ENCODE measurements at places on chromosomes 3 and 15.
A peak's percentile ranks its signal among the peaks of the same experiment; 100 is the strongest.

DNA sequence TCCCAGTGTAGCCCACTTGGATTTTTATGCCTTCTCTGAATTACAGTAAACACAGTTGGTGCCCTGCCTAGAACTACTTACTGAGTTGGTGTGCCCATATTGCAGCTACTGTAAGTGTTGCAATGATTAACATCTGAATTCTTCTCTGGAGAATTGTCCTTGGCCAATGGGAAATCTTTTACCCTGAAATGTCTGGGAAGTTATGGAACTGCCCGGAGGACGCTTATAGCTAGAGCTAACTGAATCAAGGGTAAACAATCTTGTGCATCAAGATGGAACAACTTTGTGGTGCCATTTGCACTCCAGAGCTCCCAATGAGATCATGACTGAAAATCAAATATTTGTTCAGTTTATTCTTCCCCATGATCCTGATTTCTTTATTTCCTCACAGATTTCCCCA lies 246.7 kb upstream of the CBLB start:
- no peak for DNase-seq

DNA sequence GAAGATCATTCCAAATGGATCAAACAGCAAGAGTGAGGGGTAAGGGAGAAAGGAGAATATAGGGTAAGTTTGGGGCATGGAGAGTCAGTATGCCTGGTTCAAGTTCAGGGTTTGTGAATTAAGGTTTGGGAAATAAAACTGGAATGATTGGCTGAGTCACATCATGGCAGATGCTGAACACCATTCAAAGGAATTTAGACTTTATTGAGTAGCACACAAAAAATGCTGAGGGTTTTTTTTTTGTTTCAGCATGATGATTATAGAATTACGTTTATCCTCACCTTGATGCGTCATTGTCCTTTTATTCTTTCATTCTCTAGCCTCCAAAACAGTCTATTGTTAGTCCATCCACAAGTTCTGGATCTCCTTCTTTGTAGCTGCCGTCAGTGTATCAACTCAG lies 220.0 kb upstream of the UMPS start:
- DNase-seq = no peak

- no peak for DNase-seq
Measured at GRCh38 chr15:85879334-85880163, 84.8 kb upstream of the KLHL25 start.

DNA sequence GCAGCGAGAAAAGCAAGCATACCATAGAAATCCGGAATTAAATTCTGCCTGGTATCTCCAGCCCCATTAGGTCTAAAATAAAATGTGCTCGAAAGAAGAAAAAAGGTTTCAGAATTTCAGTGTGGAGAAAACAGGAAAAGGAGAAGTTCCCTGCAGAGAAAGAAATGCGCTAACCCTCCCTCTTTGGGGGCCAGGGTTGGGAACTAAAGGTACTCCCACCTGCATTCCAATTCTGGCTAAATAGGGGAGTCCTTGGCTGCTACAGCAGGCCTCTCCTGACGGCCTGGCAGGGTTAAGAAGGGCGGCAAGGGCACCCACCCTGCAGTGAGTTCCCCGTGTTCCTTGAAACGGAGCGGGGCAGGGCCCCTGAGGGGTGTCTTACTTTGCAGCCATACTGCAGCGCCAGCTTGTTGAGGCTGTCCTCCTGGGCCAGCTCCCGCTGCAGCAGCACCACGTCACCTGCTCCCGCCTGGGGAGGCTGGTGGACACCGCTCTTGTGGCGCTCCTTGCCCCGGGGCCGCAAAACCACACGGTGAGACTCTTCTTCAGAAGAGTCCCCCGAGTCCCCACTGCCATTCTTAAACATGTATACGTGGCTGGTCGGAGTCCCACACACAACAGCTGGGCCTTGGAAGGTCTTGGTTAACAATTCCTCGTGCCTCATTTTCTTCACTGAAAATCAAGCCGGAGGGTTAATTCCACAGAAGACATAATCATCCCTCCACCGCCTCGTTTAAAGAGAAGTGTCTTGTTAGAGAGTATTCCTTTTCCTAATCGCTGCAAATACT lies 1.7 kb downstream of the LYSMD4 start:
- DNase-seq = no peak

- DNase-seq = no peak
Measured at GRCh38 chr3:112605285-112605684, 35.7 kb downstream of the CCDC80 start.

- DNase-seq = no peak
Measured at GRCh38 chr3:193605876-193606275, 12.9 kb downstream of the OPA1 start.

- no peak for DNase-seq
Measured at GRCh38 chr15:71529361-71529760, 281.0 kb upstream of the NR2E3 start.

GRCh38 chr3:77271306-77271705 lies 231.4 kb downstream of the ROBO2 start:
- no peak for DNase-seq

DNA sequence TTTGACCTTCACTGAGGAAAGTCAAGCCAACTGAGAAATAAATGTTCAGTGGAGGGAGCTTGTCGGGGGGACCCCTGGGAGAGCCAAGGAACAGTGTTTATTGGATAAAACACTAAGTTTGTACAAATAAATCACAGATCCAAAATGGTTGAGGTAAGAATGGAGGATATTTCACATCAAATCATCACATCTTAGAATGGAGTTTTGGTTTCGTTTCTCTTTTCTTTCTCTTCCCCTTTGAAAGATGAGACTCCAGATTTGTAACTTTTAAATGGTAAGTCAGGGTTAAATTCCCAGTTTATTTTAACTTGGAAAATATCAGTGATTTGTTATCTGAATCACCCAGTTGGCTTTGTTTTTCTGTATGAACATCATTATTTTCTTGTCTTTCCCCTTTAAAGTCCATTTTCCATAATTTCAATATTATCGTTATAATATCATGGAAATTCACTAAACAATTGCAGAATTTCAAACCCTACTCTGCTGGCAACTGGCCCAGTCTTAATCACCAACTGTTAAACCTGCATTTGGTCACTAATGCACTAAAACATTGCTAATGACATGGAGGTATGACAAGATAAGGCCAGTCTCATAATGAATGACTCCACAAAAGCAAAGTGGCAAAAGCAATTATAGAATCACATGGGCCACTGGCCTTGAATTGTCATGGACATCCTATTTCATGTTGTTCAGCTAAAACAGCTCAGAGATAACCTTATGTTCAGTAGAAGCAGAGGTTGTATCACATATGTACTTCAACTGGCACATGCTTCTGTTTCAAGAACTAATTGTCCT lies 295.1 kb downstream of the SHOX2 start:
- DNase-seq = no peak

DNA sequence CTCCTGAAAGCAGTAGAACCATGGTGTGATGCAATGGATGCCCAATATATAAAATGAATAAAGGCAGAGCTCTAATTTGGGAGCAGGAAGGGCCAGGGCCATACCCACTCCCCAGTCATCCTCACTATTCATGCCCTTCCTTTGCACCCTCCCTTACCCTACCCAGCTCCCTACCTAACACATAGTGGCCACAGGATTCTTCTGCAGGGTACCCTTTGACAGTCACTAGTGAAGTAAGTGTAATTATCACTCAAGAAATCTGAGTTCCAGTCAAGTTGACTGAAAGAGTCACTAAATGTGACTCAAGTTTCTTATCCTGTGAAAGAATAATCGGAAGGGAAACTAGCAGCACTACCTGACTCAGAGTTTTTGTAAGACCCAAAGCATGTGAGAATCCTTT lies 69.2 kb downstream of the RASA2 start:
- no peak for DNase-seq

DNA sequence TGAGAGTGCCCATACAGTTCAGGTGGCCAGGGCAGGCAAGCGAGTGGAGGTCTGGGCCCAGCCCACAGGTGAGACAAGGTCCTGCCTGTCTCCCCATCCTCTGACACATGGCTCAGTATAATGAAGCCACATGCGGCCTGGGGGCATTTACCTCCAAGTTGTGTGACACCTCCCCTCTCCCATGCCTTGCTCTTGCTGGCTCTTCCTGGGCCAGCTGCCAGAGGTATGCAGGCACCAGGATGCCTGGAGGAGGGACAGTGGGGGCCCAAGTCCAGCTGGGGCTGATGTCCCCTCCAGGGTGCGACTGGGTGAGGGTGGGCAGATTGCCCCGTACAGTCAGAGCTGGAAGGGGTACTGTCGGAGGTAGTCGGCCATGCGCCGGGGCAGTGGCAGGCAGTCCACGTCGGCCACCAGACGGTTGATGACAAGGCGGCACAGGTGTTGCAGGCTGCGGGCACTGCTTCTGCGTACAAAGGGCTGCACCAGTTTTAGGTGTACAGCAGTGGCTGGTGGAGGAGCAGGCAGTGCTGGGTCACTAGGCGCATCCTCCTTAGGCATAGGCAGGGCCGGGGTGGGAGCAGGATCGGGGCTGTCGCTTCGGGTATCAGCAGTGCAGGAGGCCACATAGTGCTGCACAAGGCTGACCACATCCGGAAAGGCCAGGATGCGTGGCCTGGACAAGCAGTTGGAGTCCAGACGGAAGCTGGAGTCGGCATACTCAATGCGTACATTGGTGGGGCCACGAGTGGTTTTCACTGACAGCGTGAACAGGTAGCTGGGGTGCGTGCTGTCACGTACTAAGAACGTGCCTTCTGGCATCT lies 4.1 kb downstream of the CISH start:
- no peak for DNase-seq

DNA sequence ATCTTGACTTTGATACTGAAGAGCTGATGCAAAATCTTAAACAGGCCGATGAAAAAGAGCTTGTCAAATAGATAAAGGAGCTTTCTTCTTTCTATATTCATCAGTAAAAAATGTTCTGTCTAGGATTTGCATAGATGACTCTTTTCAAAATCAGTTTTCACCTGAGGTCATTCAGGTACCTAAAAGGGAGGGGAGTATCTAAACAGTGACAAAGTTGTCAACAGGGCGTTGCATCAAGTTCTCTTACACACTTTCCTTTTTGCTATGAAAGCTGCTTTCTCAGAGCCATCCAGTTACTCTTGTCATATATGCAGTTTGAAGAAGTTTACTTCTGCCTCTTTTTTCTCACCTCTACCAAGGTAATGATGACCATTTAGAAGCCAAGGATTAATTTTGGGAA lies 60.0 kb downstream of the AKAP13 start:
- no peak for DNase-seq

DNA sequence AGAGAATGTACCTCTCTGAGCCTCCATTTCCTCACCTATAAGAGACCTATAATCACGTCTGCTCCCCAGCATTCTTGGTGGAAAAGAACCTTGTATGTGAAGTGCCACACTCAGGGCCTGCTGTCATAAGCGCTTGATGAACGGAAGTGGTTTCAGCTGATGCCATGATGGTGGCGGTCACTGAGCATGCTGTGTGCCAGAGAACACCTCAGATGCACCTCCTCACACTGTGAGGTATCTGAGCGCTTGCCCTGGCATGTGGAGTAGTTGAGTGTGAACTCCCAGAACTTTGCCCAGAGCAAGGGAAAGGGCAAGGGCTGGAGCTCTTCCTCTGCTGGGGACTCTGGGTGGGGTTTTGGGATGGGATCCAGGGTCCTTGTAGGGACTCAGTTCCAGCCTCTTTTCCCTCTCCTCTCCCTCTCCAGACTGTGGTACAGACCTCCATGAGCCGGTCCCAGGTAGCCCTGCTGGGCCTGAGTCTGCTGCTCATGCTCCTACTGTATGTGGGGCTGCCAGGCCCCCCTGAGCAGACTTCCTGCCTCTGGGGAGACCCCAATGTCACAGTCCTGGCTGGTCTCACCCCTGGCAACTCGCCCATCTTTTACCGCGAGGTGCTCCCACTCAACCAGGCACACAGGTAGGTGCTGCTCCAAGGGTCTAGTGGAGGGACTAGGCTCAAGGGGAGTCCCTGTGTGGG lies 2.7 kb downstream of the ABHD14A start:
- no peak for DNase-seq

DNA sequence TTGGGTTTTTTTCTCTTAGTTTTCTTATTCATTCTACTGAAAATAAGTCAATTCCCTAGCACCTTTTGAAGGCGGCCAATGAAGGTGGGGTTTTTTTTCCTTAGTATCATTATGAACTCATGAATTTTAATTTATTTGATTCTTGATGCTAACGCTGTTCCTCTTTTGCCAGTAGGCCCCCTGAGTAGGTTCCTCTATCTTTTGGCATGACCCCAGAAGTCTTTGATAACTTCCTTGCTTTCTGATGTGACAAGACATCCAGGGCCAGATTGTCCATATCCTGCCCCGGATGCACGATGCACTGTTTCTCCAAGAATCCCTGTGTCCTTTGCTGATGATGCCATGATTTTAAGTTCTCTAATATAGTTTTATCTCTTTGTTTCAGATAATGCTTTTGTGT lies 20.6 kb downstream of the LRRK1 start:
- DNase-seq = no peak

GRCh38 chr3:150296123-150296735 lies 111.9 kb upstream of the TSC22D2 start:
- DNase-seq = no peak

GRCh38 chr3:72829701-72830100 lies 18.5 kb downstream of the SHQ1 start:
- DNase-seq = no peak

DNA sequence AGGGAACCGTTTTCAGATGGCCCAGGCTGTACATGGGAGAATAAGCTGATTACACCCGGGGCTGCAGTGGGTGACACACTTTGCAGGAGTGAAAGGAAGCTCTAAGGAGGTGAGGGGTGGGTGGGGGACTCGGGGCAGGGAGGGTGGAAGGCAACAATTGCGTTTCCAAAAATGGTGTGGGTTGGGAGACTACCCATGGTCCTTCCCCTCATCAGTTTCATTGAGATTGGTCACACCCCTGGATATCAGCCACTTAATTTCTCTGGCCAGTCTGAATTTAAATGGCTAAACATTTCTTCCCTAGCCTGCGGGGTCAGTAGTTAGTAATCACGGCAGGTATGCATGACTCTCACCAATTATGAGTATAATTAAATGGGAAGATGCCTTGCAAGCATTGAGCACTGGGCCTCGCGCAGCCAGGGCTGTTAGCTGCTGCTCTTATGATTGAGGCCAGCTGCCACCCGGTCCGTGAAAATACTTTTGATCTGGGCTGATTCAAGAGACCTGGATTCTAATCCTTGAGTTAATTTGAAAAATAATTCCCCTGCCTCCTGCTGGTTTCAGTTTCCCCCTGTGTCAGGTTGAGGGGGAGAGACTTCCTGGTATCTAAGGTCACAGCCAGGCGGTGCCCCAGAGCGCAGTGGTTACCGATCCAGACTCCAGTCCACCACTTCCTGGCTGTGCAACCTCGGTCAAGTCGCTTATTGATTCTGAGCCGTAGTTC lies 23.3 kb downstream of the SLC6A6 start:
- no peak for DNase-seq

- DNase-seq = peak; percentile 16
Measured at GRCh38 chr15:77118882-77119321, 48.0 kb upstream of the TSPAN3 start.

GRCh38 chr3:141436180-141436579 lies 50.6 kb upstream of the RASA2 start:
- DNase-seq = no peak
